Activated naive CD4-positive, alpha-beta T cell treated with anti-CD3 and anti-CD28 coated beads, Interleukin-2, amount 50 U/mL, for 72 hours (primary cell): ENCODE measurements at places on chromosomes 13 and 19. TPM values are rescaled to one million over a fixed set of nuclear protein-coding genes. Genes with fewer than 3 reads are reported as not detected.

DNA sequence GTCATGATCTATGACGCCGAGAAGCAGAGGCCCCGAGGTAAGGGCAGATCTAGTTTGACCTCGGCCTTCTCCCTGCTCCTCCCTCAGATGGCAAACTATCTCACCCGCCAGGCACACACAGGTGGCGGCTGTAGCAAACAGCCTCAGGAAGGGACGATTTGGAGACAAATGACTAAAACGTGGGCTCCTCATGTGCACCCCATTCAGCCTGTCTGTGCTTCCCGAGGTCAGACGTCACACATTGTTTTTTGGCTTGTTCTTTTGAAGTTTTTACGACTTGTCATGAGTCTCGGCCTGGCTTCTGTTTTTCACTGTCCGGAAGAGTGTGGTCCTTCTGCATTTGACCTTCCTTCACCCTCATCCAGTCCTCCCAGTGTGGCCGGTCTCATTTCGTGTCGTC, 15.0 kb downstream of the DAZAP1 start:
- DNase-seq: no peak

- DNase-seq: no peak
These were observed 1701.3 kb upstream of the PRR20A start for GRCh38 chr13:55439450-55439849.

DNA sequence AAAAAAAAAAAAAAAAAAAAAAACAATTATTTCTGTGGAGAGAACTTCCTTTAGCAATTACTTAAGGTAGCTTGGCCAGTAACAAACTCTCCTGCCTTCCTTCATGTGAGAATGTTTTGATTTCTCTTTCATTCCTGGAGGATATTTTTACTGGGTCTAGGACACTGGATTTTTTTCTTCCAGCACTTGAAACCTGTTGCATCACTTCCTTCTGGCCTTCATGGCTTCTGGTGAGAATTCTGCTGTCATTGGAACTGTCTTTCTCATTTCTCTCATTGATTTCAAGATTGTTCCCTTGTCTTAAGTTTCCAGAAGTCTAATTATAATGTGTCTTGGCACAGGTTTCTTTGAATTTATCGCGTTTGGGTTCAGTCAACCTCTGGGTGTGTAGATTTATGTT, 19.3 kb upstream of the RAB20 start:
- no peak for DNase-seq

- no peak for DNase-seq
These were observed 4.3 kb downstream of the DMKN start for GRCh38 chr19:35509018-35509652.

DNA sequence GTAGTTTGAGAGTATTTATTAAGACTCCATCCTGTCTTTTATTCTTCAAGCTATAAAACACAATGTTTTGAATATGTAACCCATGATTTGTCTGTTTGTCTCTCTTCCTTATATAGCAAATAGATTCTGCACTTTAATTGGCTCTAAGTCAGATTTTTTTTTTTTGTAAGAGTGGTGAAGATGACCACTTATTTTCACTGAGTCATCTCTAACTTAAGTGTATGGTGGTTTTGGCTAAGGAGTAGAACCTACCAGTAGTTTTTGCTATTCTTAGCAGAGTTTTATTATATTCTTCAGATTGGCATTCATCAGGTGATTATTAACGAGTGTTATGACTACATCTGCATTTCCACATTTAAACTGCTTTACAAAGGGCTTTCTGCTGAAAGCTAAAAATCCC, 194.7 kb downstream of the LMO7 start:
- no peak for DNase-seq

DNA sequence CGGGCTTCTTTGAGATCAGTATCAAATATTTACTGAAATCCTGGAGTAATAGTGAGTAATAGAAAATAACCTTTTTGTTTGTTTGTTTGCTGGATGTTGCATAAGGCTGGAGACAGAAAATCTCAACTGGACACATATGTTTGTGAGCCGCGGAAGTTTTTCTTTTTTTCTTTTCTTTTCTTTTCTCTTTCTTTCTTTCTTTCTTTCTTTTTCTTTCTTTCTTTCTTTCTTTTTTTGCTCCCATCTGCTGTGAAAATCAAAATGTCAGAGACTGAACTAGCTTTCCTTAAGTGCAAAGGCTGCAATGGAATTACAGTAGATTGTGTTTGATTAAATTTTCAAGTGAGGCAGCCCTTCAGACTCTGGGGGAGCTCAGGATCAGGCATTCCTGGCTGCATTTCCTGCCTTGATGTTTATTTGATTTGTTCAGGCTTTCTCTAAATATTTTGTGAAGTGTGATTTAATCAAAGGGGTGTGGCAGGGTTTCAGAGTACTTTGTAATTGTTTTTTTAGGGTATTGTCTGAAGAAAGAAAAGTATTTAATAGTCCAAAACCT, 319 bp downstream of the FRY start:
- DNase-seq: no peak

Gene PRTN3
- total RNA-seq: not detected

- peak; percentile 50 for DNase-seq
These were observed 9.7 kb upstream of the USE1 start for GRCh38 chr19:17205237-17206140.

Gene PSG7
- not detected for total RNA-seq

Gene CCL25
- total RNA-seq: not detected
